CD4-positive, alpha-beta memory T cell (primary cell): ENCODE measurements at places on chromosomes 16 and 17. TPM values are rescaled to one million over a fixed set of nuclear protein-coding genes. Genes with fewer than 3 reads are reported as not detected.

The LITAFD gene
- polyA plus RNA-seq: not detected

The C1QTNF8 gene
- not detected for polyA plus RNA-seq

The DHX58 gene
- 11.9 TPM for polyA plus RNA-seq

DNA sequence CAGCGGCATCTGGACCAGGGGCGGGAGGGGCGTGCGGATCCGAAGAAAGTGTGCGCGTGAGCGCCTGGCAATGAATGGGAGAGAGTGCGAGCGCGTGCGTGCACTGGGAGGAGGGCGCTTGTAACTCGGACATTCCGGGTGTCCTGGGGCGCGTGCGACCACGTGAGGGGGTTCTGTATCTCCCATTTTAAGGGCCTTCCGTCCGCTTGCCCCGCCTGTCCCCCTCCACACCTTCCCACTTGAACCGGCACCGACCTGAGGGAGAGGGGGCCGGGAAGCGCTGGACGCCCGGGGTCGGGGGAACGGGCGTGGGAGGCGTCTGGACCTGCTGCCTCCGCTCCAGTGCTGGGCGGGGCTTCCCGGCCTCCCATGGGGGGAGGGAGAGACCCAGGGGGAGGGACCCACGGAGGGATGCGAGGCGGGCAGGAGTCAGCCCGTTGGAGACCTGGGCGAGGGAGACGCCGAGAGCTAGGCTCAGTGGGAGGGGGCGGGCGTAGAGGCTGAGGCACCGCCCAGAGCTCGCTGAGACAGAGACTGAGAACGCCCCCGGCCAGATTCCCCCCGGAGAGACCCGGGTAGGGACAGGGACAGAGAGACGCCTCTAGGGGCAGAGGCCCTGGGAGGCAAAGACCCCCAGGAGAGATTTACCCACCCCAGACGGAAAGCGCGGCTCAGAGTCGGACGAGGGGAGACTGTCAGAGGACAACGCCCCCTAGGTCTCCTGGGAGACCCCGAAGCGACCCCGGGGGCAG lies at the start of gene KREMEN2:
KREMEN2 (plus strand) TSS at position 553 of the 752 bp plus-strand sequence. CDS start 246 bp downstream, outside the sequence.
- DNase-seq: no peak

- DNase-seq: no peak
These were observed 11.9 kb downstream of the PLXDC1 start for GRCh38 chr17:39139561-39139960.

DNA sequence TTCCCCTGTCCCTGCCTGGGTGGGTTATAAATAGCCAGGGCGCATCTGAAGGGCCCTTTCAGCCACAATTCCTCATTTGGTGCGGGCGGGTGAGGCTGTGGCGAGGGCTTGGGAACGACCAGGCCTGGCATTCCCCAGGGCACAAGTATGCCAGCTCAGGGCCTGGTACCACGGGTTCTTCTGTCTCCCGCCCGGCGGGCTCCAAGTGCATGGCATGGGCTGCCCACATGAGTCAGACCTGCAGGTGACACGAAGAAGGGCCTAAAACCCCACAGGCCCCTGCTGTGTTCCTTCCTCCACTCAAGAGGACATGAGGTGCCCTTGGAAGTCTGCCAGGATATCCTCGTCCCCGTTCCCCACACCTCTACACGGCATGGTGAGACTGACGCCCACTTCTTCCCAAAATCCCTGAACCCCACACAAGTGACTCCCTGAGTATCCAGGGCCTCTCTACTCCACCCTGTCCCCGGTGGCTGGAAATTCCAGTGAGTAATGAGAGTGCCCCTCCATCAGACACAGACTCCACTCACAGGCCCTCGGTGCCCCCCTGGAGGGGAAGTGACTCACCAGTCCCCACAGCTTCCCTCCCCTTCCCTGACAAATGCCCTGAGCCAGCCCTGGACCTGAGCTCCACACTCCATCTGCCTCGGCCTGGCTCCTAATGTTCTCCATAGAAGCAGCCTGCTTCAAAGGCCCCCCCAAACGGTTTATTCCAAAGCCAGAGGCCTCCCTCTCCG lies 68.8 kb downstream of the ABR start:
- DNase-seq: no peak

DNA sequence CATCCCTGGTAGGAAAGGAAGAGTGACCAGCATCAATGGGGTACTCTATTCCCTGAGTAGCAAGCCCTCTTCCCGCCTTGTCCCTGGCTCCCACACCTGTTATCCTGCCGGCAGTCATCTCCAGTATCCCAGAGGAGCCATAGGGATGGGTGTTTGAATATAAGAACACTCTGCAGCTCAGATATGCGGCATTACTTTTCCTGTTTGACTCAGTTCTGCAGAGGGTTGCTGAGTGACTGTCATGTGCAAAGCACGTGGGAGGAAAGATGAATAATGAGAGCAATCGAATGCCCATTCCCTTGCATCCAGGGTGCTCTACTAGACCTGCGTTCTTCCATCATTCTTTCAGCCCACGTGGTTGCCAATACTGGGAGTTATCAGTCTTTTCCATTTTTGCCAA lies 115.1 kb downstream of the PRKCB start:
- no peak for DNase-seq
